Inflammatory macrophage treated with lipopolysaccharide for 1 hour (primary cell): ENCODE measurements at places on chromosomes 1 and 21.
A peak's percentile ranks its signal among the peaks of the same experiment; 100 is the strongest.

DNA sequence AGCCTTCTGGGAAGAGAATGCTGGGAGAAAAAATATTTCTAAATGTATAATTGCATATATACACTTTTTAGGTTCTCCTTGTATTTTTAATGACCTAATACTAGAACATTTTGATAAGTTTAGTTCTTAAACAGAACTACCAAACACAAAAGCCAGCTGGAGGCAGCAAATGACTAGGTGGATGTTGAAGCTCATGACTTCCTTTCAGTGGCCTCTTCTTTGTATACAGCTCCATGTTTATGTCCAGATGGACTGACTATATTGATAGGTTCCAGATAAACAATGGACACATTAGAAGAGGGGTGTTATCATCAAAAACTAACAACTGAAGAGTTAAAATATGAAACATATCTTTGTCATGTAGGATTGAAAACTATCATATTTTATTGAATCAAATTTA lies 52.5 kb downstream of the LRRC8D start:
- no peak for DNase-seq

DNA sequence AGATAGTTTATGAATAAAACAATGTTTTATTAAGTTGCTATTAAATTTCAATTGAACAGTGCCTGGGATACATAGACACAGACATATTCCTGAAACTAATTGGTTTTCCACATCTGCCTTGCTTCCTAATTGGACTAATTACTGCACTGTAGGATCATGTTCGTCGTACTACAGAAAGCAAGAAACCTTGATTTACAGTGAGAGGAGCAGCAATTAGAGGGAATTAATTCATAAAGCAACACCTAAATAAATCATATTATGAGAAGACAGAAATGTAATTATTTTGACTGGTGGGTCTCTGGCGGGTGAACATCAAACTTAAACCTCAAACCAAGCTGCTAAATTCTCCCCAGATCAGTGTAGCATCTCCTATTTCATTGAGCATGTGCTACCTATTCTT lies 124.6 kb upstream of the CAMK1G start:
- DNase-seq = no peak

DNA sequence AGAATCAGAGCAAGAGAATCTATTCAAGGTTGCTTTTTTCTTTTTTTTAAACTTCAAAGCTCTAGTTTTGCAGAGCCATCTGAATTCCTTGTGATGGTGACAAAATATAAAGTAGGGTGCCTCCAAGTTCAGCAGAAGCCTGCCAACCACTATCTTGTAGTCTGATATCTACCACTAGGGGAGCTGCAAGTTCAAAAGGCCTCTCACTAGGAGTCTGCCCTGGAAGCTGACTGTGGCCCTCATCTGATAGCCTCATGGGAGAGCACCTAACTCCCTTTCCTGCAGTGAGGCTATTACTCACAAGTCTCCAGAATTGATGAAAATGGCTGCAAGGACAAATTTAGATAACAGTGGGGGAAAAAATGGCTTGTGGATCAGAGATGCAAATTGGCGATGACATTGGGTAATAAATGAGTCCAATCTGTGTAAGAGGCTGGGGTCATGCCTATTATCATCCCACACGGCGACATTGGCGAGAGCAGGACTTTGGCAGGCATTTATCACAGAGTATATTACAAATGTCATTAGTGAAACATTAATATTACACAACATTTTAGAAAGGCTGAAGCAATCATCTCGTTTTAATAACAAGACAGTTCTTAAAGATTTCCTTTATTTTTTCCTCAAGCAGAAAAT lies 10.7 kb upstream of the ZP4 start:
- DNase-seq = no peak

- DNase-seq = no peak
These were observed 6.8 kb upstream of the PUM1 start for GRCh38 chr1:31072304-31072746.

GRCh38 chr1:23118957-23119792 lies 49.5 kb downstream of the LUZP1 start:
- no peak for DNase-seq

DNA sequence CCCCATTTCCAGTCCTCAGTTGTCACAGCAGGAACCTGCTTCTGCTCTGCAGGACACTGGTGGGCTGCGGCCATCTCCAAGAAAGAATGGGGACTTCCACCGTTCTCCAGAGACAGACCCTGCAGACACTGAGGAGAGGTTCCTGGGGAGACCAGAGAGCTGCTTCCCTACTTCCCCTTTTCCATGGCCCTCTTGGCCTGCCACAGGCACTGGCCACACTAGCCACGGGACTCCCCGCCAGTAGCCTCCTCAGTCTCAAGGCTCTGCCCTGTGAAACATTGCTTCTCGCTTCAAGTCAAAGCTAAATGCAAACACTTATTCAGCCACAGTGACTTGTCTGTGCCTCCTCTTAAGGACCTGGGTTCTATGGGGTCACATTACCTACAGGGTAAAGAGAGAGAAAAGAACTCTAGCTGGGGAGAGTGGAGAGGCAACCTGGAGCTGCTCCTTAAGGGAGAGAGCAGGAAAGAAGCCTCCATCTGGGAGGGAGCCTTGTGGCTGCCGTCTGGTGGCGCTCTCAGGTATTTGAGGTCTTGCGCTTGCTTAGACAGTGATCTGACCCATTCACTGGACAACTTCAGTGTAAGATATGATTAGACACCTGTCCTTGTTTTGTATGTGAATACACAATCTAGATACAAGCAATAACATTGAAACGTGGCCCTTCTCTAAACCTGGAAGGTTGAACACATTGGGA lies 5.4 kb upstream of the SLAMF8 start:
- peak; percentile 48 for DNase-seq

DNA sequence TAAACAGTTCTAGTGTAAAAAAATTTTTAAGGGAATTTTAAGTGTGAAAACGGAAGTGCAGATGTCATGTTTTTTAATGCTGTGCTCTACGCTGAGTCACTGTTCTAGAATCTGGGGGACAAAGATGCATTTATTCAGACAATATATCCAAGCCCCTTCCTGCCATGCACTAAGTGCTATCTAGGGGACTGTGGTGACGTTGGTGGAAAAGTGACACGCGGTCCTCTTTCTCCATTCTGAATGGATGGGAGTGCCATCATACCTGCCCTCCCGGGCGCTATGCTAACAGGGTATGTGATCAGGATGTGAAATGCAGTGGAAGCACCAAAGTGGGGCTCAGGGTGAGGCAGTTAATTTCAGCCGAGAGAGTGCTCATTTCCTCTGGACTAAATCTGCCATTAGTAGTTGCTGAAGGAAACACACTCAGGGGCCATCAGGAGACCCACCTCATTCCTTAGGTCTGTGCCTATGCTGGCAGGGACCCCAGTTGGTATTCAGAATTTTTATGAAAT lies 6.6 kb downstream of the C1orf226 start:
- DNase-seq = no peak

DNA sequence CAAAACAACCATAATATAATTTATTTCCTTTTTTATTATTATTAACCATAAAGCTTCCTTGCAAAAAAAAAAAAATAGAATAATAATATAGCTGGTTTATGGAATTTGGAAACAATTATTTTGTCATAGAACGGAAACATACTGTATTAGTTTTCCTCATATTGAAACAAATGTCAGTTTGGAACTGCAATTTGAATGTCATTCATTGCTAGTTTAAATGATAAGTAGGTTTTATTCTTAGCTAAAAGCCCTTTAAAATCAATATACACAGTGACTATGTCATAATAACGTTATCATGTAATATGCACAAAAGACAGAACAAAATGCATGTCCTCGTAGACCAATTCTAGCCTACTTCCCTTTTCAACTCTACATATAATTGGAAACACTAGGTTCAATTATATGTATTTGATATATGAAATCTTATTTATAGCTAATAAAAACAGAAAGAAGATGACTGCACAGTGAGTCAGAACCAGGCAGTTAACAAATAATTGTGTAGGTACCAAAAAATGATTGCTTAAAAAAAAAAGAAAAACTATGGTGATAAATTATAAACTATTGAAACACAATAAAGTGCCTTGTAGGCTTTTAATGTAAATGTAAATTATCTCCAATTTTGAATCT lies 85.2 kb upstream of the EXO1 start:
- DNase-seq = no peak

DNA sequence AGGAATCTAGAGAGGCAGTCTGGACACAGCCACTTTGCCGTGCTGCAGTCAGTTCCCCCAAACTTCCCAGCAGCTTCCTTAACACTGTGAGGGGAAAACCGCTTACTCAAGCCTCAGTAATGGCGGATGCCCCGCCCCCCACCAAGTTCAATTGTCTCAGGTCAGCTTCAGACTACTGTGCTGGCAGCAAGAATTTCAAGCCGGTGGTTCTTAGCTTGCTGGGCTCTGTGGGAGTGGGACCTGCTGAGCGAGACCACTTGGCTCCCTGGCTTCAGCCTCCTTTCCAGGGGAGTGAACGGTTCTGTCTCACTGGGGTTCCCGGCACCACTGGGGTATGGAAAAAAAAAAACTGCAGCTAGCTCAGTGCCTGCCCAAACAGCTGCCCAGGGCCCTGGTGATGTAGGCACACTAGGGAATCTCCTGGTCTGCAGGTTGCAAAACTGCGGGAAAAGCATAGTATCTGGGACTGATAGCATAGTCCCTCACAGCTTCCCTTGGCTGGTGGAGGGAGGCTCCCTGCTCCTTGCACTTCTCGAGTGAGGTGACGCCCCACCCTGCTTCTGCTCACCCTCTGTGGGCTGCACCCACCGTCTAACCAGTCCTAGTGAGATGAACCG lies 23.7 kb upstream of the HFM1 start:
- peak; percentile 16 for DNase-seq

GRCh38 chr21:44427241-44428120 lies 27.8 kb upstream of the LRRC3 start:
- DNase-seq = no peak

DNA sequence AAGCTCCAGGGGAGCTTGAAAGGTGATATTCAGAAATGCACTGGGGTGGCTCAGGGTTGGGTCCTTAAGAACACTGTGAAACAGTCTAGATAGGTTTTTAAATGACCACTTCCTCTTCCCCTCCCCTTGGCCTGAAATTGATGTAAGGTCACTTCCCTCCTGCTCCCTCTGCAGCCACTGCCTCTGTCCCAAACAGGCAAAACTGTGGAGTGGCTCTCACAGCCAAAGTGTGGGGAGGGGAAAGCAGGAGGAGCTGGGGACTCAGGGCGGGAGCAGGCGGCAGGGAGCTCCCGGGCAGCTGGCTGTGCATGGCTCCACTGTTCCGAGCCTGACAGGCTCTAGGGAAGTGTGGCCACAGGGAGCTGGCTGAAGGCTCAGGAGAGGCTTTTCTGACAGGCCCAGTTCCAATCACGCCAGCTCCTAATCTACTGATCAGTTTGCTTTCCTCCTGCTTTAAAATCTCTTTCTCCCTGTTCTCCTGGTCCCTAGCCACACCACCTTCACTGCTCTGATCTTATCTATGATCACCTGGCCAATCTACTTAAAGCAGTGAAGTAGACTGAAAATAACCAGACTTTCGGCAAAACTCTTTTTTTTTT lies 5.1 kb upstream of the CSRP1 start:
- peak; percentile 58 for DNase-seq

DNA sequence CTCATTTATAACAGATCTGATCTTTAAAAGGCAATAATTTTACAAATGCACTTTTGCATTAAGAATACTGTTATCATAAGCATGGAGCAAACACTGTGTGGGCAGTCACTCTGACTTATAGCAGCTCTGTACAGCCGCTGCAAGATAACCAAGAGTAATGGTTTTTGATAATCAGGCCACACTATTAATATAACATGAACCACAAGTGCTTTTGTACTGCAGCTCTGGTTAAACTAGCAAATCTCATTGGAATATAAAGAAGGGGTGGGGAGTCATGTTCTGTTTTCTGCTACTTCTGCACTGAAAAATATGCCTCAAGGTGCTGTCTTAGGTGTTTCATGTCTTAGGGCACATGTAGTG lies 357.4 kb downstream of the LMO4 start:
- DNase-seq = no peak

DNA sequence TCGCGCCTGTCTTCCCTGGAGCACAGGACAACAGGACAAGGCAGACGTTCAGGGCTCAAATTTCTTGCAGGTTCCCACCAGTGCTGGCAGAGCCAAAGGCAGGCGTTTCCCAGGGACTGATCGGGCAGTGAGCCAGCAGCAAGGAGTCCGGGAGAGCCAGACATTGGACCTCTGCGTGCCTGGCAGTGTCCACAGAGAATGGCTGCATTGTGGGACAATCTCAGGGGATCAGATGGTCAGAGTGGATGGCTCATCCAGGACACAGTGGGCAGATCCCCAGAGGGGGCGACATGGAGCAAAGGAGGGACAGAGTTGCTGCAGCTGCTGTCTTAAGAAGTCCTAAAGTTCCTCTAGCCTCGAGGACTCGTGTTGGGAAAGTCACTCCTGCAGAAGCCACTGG lies 4.6 kb downstream of the TMEM63A start:
- DNase-seq = peak; percentile 61

GRCh38 chr1:39076127-39076798 lies 50.1 kb downstream of the NDUFS5 start:
- DNase-seq = no peak
